ENCODE measurements at places on chromosomes 2 and 18.

GRCh38 chr2:124258140-124258880, 233.2 kb downstream of the CNTNAP5 start:
- no peak for DNase-seq

- DNase-seq: no peak
These were observed 363.8 kb downstream of the LRP1B start for GRCh38 chr2:141767051-141767450.

DNA sequence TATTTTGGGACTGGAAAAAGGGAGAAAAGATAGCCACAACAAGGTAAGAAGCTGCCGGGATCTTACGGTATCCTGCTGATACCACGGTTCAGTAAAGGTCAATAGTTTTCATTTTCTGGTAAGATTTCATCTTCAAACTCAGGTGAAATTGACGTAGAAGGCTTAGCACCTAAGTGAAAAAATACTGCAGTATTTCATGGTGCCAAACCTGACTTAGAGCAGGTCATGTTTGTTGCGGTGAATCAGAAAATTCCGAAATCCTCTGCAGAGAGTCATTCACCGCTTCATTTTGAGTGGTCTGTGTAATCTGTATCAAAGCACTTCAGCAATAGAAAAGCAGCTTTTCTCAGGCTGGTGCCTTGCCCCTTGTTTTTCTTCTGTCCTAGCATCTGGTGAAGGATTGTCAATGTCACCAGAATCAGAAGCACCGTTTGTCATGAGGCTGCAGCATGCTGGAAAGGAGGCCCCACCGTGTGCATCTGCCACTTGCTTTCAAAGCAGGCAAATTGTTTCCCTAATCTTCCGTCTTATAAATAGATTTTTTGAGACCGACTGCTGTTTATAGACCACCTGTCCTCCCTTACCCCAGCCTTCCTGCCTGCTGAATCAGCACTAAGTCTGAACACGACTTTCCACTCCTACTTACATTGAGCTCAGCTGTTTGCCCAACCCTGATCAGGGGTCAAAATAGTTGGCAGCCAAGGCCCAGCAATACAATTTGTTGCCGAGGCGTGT, 156.3 kb downstream of the EML6 start:
- no peak for DNase-seq

DNA sequence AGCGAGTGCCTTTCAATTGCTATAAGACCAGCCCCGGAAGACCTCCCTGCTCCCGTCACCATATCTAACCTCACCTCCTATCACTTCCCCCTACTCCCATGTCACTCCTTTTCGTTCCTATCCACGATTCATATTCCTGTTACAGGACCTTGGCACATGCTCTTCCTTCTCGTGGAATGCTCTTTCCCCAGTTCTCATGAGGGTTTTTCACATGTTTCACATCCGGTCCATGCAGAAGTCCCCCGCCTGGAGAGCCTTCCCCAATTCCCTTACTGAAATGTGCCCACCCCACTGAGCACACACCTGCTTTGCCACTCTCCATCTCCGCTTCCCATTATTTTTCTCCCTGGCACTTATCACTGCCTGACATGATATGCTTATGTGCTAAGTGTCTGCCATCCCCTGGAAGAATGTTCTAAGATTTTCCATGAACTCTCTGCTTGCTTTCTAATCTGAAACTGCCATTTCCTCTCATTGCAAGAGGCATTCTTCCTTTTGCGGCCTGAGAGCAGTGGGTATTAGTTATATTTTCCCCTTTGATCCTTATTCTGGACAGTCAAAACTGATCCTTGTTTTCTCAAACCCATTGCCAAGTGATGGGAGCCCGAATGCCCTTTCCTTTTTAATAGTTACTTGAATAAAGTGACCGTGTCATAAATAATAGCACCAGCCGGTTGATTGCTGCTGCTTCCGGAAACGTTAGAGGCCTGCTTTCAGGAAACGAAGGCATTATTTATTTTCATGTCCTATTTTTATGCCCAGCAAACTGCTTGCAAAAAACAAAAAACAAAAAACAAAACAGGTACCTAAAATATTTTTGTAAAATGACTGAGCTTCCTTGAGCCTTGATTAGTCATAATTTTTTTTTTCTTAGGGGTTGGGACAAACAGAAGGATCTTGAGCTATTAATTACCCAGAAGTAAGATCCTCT, 127.9 kb downstream of the ZNF532 start:
- DNase-seq: no peak

DNA sequence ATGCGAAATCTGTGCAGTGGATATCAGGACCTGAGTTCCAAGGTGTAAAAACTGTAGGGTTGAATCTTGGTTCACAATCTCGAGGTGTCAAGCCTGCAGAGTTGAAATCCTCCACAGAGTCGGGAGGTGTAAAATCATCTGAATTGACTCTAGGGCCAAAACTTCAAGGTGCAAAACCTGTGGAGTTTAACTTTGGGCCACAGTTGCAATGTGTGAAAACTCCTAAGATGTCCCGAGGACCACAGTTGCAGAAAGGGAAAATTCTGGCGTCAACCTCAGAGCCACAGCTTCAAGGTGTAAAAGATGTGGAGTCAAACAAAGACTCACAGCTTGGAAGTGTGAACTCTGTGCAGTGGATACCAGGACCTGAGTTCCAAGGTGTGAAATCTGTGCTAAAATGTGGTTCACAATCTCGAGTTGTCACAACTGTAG, 9.8 kb upstream of the ZNF512 start:
- DNase-seq: no peak

- no peak for DNase-seq
These were observed 219.5 kb upstream of the TANK start for GRCh38 chr2:160940699-160941098.

DNA sequence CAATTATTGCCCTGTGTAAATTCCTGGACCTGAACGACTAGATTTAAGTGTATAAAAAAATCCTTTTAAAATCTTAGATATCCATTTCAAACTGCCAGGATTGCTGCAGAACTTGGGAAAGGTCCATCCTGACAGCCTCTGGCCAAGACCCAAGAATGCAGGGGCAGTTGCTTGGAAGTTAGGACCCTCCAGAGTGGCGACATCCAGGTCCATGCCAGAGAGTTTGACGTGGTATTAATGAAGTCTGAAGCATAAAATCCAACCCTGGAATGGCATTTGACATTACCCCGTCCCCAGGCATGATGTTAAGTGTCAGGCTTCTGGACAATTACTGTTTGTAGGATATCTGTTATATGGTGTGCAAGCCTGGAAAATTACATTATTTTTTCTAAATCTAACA, 810.2 kb downstream of the CNTNAP5 start:
- DNase-seq: no peak

DNA sequence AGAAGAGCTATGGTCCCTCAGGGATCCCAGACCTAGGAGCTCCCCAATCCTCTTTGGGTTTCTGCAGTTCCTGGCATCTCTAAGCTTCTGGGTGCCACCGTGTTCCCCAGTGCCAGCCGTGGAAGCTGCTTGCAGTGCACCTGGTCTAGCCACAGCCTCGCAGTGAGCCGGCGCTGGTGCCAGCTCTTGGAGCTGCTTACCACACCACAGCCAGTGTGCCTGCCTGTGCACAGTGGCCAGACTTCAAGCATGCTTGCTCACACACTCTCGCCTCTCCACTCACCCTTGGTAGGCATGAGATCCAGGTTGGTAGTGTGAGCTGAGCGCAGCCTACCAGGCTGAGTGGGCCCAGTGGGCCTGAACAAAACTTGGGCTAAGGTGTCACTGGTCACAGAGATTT, 971.9 kb downstream of the DCDC2C start:
- DNase-seq: no peak

DNA sequence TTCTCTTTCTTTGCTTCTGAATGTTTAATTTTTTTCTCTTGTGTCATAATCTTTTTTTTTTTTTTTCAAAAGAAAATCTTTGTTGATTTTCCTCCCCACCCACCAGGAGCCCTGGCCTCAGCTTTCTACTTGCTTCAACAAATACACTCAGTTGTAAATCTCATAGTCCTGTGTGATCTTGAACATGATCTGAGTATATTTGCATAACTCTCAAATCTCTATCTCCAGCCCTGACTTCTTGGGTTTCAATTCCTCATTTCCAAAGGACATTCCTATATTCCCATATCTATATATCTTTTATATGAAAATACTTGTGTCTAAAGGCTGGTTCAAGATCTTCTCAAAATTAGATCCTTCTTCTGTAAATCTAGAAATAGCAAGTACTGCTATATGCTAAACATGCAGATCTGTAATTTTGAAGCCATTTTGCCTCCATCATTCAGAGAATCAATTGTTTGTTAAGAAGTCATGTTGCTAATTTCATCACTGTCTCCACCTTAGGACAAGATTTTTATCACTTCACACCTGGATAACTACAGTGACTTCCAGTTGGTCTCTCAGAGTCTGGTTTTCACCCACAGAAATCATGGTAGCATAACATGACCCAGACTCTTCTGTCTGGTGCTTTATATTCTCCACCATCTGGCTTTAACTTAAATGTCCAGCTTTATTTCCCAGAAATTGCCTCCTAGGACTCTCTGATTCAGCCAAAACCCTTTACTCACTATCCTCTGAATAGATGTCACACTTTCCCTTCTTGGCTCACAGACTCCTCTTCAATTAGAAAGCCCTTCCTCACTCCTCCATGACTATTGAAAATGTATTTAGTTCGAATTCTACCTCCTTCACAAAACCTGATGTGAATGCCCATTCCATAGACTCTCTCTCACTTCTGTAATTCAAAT, 98.1 kb downstream of the ZEB2 start:
- DNase-seq: no peak

DNA sequence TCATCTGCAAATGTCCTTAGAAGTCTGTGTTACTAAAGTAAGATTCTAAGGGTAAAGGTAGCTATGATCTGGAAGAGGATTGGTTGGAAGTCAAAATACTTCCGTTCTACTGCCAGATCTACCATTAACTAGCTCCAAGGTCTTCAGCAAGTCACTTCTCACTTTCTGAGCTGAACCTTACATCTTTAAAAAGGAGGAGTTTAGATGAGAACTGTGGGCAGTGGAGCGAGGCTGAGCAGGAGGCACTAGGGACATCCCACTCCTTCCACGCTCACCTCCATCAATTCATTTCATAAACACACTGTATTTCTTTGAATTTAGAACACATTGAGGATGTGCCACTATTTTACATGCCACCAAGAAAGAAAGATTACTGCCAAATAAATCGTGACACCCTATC, 143.0 kb downstream of the ABCA12 start:
- no peak for DNase-seq

DNA sequence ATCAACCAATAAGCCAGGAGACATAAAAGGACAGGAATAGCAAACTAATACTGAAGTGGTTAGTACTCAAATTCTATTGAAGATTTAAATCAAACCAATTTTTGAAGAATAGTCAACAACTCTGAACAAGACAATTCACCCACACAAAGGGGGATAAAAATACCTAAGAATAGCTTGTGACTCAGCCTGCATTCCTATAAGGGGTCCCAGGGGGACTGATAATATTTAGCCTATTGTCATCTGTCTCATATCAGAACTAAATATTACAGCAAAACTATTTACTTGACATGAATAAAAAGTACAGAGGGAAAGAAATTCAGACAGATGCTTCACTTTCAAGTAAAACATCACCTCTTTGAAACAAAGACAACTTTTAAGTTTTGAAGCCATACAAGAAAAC, 7.7 kb downstream of the ITSN2 start:
- DNase-seq: no peak

DNA sequence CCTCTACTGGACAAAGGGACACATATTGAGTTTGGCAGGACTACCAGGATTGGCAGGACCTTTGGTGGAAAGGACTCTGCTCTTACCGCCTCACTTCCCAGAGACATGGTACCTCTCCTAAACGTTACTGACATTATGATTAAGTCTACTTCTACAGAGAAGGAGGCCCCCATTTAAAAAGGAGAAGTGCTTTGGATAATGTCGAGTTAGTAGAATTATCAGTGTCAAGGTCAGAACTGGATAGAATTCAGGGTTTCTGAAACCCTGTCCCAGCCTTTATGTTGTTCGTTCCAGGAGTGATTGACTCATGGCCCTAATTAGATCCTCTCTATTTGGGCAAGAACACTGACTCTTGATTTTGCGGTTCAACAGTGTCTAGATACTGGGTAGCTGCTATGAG, 45.8 kb downstream of the LRRTM1 start:
- DNase-seq: no peak

GRCh38 chr2:235610696-235611257, 116.9 kb downstream of the AGAP1 start:
- no peak for DNase-seq
